AG10803 (cell line): ENCODE measurements at places on chromosomes 5 and 9.

- no peak for DNase-seq
Observed at GRCh38 chr5:79329453-79329852, 93.5 kb downstream of the JMY start.

DNA sequence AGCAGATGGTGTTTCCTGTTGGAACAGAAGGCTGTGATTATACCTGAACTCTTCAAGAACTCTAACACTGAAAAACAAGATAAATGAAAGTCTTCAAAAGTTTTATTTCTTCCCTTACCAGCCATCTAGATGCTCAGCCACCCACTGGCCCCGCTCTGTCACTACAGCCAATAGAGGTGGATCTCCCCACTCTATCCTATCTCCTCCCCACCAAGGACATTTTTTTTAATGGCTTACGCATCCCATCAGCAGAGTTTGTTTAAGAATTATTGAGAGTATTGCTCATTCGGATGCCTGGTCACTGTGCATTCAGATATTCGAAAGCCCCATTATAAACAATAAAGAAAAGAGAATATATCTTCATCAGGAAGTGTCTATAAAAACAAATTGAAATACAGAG lies 159.4 kb downstream of the RASEF start:
- DNase-seq, result no peak

GRCh38 chr5:14900693-14901461 lies 29.3 kb upstream of the ANKH start:
- DNase-seq, result peak; percentile 73

DNA sequence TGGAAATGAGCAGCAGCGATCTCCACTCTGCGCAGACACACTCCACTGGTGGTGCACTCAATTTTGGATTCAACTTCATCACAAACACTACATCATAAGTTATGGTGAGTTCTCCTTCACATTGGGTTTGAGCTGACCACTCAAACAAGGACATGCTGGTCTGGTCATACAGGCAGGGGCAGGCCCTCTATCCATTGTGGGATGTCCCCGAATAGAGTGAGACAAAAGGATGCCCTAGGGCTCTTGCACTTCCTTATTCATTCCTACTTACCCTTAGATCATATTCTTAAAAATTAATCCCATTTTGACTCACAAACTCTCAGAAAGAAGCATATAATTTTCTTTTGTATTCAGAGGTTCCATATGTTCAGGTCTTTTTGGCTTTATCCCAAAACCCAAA lies 16.3 kb upstream of the PJA2 start:
- no peak for DNase-seq

DNA sequence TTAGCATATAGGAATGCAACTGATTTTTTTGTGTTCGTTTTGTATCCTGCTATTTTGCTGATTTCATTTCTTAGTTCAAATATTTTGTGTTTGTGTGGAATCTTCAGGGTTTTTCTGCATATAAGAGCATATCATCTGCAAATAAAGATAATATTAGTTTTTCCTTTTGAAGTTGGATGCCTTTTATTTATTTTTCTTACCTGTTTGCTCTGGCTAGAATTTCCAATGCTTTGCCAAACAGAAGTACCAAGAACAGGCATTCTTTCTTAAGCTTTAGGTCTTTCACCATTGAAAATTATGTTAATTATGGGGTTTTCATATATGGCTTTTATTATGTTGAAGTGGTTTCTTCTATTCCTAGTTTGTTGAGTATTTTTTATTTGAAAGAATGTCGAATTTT lies 505.1 kb upstream of the DMAC1 start:
- DNase-seq, result no peak

- no peak for DNase-seq
Observed at GRCh38 chr5:56406221-56406620, 173.1 kb upstream of the ANKRD55 start.

GRCh38 chr9:137353223-137354152 lies 51.4 kb upstream of the NRARP start:
- no peak for DNase-seq

DNA sequence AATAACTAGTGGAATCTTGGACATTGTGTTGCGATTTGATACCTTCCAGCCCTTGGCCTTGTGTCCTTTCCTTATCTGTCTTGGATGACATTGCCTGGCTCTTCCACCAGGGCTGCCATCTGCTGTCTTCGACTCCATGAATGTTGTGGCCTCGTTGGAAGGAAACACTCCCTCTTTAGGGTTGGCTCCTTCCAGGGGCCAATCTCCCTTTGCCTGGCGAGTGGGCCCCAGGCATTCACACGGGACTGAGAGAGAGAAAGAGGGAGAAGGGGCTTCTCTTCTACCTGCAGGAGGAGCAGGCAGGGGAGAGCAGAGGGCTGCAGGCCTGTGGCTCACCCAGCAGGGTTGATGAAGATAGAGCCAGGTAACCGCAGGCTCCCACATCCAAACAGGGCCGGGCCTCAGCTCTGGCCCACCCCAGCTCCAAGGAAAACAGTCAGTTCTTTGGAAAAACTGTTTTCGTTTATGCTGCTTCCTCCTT lies 31.3 kb downstream of the FGF1 start:
- DNase-seq, result no peak

- DNase-seq, result no peak
Observed at GRCh38 chr5:14218011-14218410, 74.9 kb downstream of the TRIO start.

GRCh38 chr5:56264417-56265025 lies 31.4 kb upstream of the ANKRD55 start:
- peak; percentile 47 for DNase-seq

- peak; percentile 57 for DNase-seq
Observed at GRCh38 chr5:95644351-95645042, 2.1 kb upstream of the RFESD start.

GRCh38 chr9:13149454-13149853 lies 130.0 kb downstream of the MPDZ start:
- DNase-seq, result no peak

DNA sequence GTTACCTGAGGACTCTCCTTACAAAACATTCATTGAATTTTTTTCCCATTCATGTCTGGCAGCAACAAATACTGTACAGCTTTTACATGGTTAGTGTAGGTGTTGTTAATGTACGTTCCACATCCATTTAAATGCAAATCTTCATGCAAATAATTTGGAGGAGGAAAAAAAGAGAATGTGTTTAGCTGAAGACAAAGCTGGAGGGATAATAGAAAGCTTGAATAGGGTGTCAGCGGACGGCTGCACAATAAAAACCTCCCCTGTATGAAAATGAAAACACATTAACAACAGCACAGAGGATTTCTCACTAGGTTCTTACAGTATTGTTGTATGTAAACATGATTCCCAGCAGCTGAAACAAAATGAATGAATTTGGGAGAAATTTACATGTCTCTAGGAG lies 231.5 kb downstream of the ZNF608 start:
- no peak for DNase-seq

GRCh38 chr9:89497257-89497963 lies 503 bp downstream of the SEMA4D start:
- no peak for DNase-seq

GRCh38 chr5:10735569-10736276 lies 25.3 kb downstream of the DAP start:
- DNase-seq, result no peak

GRCh38 chr9:120875643-120875953 lies 1.4 kb downstream of the PHF19 start:
- DNase-seq, result no peak

GRCh38 chr5:131877873-131878272 lies 67.6 kb downstream of the MEIKIN start:
- no peak for DNase-seq

GRCh38 chr9:136550439-136551289 lies 4.8 kb upstream of the NOTCH1 start:
- DNase-seq, result no peak

- DNase-seq, result no peak
Observed at GRCh38 chr9:127950513-127951289, 13.0 kb upstream of the DPM2 start.

- DNase-seq, result peak; percentile 34
Observed at GRCh38 chr5:113678924-113679575, 165.6 kb downstream of the YTHDC2 start.

DNA sequence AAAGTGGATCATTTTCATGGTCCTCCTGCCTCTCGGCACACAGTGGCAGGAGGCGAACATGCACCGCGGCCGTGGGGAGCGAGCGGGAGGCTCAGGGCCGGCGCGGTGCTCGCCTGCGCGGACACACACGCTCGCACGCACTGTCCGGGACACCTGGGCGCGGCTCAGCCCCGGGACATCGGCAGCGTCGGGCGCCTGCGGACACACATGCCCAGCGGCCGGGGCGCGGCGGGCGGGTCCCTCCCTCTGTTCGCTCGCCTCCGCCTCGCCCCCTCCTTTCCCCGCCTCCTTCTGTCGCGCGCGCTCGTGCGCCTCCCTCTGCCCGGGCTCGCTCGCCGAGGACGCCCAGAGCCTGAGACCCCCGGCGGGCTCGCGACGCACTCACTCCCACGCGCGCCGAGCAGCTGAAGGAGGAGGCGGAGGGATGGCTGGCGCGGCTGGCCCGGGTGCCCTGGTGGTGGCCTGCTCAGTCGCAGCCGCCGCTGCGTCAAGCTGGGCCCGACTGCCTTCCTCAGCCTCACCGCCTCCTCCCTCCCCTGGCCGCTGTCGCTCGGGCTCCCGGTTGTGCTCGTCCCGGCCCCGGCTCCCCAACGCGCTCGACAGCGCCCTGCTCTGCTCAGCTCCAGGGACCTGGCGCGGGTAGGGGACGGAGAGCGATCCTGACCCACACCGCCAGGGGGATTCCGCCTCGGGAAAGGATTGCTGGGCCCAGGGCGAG lies at the start of gene FRMD3:
Gene FRMD3, minus strand, starts transcription at position 230 of the 718 bp plus-strand sequence. Its CDS starts 170 bp downstream, at position 60.
- DNase-seq, result peak; percentile 84

DNA sequence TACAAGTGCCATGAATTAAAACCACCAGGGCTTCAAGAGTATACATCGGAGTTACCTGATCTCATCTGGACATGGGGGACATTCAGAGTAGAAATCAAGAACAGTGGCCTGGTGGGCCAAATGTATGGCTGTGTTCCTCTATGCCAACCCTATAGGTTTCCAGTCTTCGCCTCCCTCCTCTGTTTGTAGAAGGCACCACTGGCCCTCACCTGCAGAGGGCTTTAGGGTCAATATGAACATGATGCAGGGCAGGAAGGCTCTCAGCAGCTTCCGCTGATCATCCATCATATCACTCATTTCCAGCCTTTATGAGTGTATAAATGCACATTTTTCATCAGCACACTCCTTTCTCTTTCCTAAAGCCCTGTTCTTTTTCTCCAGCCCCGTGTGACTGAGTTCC lies 555.5 kb upstream of the BRINP1 start:
- DNase-seq, result no peak

DNA sequence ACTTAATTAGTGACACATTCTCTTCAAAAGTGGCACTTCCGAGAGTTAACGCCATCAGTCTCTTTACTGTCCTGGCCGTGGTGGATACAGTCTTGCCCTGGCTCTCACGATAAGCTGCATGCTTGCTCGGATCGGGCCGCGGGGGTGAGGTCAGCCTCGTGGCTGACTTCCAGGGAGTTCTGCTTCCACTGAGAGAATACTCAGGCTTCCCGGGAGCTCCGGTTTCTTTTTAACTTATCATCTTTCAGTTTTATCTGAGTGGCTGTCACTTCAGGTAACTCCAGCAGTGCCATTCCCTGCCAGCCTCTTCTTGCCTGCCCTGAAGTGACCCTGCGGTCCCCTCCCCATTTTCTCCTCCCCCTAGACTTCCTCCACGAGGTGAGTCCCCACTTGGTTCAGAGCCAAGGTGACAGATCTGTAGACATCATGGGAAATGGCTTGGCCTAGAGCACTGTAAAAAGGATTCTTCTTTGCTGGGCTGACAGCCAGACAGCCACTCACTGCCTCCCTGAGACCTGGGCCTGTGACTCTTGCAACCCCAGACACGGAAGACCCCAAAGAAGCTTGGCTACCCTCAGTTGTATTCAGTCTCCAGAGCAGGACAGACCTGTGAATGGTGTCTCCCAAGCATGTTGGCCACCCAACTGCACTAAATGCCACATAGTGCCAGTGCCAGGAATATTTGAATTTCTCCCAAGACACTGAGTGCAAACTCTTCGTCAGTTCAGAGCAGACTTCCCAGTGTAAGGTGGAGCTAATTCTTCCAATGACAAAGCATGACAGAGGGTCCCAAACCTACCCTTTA lies 95.1 kb downstream of the DAPK1 start:
- peak; percentile 63 for DNase-seq

DNA sequence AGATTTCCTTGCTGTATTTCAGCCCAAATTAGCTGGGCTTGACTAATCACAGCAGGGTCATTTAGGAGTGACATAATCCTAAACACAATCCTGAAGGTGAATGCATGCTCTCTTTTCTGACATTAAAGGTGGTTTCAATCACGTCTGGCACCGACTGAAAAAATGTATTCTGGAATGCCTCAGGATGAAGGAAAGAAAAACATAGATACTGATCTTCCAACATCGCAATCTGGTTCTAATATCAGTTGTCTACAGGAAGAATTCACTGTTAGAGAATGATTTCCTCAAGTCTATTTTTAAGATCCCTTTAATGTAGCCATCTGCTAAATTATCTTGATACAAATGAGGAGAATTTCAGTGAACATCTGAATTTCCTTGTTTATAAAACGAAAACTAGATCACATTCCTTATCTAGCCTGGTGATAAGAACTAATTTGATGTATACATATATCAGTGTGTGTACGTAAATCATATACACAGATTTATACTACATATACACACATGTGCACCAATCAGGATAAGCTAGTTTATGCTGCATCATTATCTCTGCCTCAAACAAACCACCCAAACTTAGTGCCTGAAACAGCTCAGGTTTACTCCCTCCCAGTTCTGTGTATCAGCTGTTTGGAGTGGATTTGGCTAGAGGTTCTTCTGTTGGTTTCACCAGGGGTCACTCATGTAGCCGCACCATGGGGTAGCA lies 31.3 kb upstream of the TAS2R1 start:
- DNase-seq, result peak; percentile 87

DNA sequence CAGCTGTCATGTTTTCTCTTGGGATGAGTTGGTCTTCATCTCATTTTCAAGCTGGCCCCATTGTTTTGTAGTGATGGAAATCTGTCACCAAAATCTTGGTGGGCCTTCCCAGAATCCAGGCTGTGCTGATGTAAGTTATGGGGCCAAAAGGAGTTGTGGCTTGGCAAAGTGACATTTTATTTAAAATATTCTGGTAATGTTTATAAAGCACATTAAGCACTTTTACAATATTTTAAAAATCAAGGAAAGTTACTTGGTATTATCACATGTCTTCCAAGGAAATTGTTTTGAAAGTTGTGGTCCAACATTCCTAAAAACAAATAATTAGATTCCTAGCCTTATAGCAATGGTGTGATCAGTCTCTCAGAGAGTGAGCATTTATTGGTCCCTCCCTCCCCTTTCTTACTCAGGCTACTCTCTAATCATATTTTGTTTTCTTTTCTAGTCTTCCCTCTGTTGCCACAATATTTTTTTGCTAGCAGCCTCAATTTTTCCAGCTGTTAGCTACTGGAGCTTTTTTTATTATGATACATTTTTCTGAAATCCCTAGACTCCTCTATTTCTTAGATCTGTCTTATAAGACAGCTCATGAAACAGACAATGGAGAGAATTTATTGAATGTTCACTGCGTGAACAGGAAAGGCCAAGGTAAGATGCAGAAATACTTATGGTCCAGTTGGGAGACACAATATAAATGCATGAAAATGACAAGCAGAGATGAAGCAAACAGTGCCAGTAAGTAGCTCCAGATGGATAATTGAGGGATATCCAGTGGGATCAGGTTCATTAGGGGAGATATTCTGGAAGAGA lies 408.1 kb upstream of the ZNF608 start:
- peak; percentile 77 for DNase-seq

- DNase-seq, result no peak
Observed at GRCh38 chr5:116380621-116381020, 194.0 kb downstream of the SEMA6A start.

GRCh38 chr5:145104106-145104505 lies 731.0 kb downstream of the PRELID2 start:
- peak; percentile 23 for DNase-seq

GRCh38 chr5:180003127-180003526 lies 68.4 kb downstream of the RNF130 start:
- no peak for DNase-seq
